ENCODE measurements at places on chromosomes 3 and 15.

GRCh38 chr15:66698318-66698961 lies 3.6 kb upstream of the SMAD6 start:
- DNase-seq: no peak

DNA sequence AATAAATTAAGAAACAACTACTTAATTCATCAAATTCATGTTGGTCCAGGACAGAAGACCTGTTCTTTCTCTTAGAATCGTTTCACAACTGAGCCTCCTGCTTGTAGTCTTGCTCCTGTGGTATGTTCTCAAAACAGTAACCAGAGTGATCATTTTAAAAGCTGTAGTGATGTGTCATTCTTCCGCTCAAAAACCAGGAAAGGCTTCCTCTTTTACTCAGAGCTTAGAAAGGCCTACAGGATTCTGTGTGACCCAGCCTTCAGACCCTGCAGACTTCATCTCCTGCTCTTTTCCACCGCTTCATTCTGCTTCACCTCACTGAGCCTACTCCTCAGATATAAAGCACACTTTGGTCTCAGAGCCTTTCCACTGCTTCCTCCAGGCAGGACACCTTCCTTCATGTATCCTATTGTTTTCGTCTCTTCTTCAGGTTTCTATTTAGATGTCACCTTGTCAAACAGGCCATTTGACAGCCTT lies 22.7 kb downstream of the ST6GAL1 start:
- no peak for DNase-seq

DNA sequence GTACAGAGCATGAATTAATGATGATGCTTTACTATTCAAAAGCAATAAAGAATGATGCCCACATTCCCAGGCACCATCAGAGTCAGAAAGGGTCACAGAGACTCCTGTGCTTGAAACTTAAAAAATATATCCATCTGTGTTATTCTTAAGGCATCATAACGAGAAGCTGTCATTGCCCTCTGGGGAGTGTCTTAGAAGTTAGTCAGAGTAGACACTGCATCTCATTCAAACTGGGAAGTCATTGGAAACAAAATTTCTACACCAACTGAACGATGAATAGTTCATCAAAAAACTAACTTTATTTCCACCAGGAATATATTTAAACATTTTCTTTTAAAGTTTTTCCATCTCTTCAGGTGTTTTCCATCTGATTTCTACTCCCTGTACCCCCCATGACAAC lies 122.9 kb downstream of the RFTN1 start:
- DNase-seq: no peak

- DNase-seq: no peak
Measured at GRCh38 chr15:58467722-58468423, 36.1 kb downstream of the LIPC start.

- no peak for DNase-seq
Measured at GRCh38 chr3:128556384-128556783, 63.4 kb upstream of the GATA2 start.

- DNase-seq: no peak
Measured at GRCh38 chr3:114081037-114081436, 24.5 kb downstream of the QTRT2 start.

- no peak for DNase-seq
Measured at GRCh38 chr15:44028349-44028748, 166.7 kb downstream of the FRMD5 start.

All from stimulated activated effector memory CD8-positive, alpha-beta T cell treated with anti-CD3 and anti-CD28 coated beads, Interleukin-12 subunit alpha, Interleukin-12 subunit beta, amount 100 ng/mL, for 72 hours (primary cell).